ENCODE measurements at places on chromosomes 5 and 9.

- DNase-seq: no peak
Measured at GRCh38 chr9:4938496-4938895, 46.6 kb upstream of the JAK2 start.

DNA sequence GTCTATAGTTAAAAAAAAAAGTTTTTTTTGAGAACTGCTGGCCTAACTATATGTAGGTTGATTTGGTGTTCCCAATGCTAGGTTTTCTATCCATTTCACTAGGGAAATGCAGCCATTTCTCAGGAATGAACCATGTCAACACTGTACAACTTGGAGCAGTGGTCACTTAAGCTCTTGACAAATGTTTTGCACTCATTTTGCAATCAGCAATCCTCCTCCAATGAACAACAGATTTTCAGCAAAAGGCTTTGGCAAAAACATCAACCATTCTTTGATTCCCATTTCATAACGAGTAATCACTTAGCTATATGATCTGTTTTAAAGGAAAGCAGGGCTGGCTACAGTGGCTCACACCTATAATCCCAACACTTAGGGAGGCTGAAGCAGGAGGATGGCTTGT lies 17.9 kb downstream of the STRBP start:
- no peak for DNase-seq

GRCh38 chr9:93267681-93268505 lies 84.0 kb downstream of the WNK2 start:
- DNase-seq: no peak

DNA sequence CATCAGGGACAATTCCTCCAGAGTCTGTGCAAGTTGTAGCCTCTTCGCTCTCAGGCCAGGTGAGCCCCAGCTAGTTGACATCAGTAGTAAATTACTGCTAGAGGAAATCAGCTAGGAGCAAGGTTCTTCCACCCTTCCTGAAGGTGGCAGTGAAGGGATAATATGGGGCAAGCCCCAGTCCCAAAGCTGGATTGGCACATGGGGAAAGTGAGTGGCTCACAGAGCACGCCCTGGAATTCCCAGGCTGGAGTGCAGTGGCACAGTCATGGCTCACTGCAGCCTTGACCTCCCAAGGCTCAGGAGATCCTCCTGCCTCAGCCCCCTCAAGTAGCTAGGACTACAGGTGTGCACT lies 82.1 kb downstream of the CYFIP2 start:
- DNase-seq: no peak

DNA sequence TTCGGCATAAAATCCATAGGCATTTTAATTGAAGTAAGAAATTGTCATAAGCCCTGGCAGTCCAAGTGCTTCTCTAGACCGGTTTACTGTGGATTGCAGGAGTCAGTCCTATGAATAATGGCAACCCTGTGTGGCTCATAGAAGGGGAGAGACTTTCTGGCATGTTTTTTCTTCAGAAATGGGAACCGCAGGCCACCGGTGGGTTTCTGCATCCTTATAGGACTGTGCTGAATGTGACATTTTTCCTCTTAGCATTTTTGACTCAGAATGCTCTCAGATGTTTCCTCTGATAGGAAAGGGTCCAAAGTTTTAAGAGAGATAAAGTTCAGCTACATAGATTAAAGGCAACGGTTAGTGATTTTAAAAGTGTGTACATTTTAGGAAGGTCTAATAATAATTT lies 6.3 kb downstream of the DAPK1 start:
- no peak for DNase-seq

- DNase-seq: no peak
Measured at GRCh38 chr9:82790875-82791274, 272.1 kb downstream of the RASEF start.

DNA sequence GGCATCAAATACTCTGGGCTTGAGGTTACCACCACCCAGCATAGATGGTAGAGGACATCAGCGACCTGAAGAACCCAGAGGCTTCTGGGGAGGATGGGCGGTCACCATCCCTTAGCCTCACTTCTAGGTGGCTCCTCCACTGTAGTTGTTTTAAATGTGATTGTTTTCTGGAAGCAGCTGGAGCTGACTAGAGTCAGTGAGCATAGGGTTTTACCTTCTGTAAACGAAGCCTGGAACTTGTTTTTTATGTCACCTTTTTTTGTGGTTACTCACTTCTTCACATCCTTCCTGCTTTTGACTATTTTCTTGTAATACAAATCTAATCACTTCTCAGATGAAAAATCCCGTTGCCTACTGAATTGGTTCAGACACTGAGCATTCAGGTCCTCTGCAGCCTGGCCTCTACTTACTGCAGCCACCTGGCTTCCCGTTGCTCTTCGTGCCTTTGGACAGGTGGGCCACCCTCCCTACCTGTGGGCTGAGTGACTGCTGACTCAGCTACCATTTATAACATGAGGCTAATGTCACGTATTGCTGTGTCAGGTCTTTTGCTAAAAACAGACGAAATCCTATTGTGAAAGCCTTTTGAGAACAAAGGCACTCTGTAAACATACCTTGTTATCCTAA lies 167.8 kb downstream of the MAN2A1 start:
- DNase-seq: no peak

GRCh38 chr9:4193391-4193790 lies 106.5 kb downstream of the GLIS3 start:
- DNase-seq: no peak

DNA sequence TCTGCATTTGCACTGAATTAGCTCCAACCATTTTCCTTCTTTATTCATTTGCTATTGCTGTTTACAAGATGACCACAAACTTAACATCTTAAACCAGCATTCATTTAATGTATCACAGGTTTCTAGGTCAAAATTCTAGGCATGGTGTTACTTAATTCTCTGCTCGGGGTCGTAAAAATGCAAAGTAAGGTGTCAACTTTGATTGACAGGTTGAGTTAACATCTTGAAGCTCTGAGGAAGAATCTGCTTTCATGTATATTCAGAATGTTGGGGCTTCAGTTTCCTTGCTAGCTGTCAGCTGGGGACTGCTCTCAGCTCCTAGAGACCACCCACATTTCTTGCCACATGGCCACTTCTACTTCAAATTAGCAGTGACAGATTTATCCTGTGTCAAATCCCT lies 348.7 kb upstream of the GRIN3A start:
- no peak for DNase-seq

- DNase-seq: no peak
Measured at GRCh38 chr9:105973951-105974351, 279.6 kb downstream of the TMEM38B start.

GRCh38 chr9:75889577-75889976 lies 896 bp upstream of the PCSK5 start:
- DNase-seq: no peak

- DNase-seq: no peak
Measured at GRCh38 chr9:18910916-18911315, 122.1 kb downstream of the SAXO1 start.

GRCh38 chr5:113378514-113378913 lies 56.3 kb downstream of the TSSK1B start:
- DNase-seq: no peak

GRCh38 chr5:141771562-141771961 lies 89.5 kb upstream of the ARAP3 start:
- no peak for DNase-seq

DNA sequence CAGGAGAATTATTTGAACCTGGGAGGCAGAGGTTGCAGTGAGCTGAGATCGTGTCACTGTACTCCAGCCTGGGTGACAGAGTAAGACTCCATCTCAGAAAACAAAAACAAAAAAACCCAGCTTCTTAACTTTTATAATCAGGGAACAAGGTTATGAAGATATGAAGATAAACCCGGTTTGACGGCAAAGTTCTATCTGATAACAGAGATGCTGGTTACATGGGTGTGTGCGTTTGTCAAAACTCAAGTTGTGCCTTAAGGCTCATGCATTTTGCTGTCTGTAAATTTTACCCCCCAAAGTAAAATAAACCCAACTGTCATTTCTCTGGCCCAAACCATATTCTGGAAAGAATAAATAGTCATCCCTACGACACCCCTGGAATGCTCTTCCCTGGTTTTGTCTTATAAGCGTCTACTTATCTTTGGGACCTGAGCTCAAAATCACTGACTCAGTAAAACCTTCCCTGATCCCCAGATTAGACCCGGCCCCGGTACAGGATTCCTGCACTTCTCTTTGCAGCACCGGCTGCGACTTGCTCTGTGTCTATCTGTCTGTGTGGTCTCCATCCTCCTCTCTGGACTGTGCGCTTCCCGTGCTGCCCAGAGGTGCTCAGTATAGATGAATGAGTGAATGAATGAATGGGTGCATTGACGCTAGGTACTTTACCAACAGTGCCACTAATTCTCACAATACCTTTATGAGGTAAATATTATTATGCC lies 172.2 kb downstream of the DAB2IP start:
- no peak for DNase-seq

DNA sequence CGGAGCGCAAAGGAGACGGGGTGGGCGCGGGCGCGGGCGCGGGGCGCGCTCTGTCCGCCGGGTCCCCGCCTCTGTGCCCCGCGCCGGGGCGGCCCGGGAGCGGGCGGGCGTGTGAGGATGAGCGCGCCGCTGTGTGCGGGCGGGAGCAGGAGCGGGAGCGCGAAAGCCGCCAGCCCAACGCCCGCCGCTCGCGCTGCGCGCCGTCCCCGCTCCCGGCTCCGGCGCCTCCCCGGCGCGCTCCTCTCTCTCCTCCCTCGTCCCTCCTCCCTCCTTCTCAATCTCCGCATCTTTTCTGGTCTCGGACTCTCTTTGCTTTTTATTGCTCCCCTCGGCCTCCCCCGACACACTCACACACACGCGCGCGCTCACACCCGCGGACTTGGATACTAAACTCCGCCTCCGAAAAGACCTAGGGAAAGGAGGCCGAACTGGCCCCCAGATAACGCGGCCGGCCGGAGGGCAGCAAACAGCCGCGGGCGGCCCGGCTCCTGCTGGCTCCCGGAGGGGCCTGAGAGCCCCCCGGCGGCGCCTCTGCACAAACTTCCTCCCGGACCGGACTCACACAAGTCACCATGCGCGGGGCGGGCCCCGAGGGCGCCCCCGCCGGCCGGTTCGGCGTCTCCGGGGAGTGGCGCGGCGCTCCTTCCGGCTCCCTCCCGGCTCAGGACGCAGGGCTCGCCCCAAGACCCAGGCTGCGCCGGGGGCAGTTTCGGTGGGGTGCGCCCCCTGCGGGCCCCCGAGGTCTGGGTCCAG lies at the start of gene FIBCD1:
TSS of gene FIBCD1 (minus strand) at position 596 of the 753 bp plus-strand sequence. CDS start 640 bp downstream, outside the sequence.
- no peak for DNase-seq

DNA sequence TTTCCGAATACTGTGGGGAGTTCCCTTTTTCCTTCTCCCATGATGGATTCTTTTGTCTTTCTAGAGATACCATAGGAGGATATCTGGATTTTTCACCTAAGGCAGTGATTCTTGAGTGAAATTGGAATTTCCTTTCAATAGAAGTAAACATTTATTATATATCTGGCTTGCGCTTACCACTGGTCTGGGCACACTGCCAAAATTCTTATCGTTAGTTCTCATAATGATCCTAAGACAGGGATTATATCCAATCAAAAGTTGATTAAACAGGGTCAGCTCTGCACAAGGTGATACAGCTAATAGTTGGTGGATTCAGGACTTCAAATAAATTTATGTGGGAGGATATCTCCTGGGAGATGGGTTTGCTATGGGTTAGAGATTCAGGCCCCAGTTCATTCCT lies 9.6 kb downstream of the TLE4 start:
- DNase-seq: no peak

DNA sequence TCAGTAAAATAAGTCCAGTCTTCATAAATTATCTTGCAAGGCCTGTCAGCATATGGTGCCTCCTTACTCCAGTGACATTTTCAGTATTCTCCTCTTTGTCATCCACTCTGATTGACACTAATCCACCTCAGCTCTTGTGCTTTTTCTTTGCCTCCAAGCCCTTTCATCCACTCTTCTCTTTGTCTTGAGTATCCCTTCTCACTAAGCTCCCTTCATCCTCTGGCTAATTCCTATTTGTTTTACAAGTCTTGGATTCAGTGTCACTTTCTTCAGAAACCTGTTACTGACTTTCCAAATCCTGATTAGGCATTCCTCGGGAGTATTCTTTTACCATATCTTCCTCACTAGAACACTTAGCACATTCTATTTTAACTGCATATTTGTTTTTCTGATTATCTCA lies 100.6 kb upstream of the VCAN start:
- no peak for DNase-seq

DNA sequence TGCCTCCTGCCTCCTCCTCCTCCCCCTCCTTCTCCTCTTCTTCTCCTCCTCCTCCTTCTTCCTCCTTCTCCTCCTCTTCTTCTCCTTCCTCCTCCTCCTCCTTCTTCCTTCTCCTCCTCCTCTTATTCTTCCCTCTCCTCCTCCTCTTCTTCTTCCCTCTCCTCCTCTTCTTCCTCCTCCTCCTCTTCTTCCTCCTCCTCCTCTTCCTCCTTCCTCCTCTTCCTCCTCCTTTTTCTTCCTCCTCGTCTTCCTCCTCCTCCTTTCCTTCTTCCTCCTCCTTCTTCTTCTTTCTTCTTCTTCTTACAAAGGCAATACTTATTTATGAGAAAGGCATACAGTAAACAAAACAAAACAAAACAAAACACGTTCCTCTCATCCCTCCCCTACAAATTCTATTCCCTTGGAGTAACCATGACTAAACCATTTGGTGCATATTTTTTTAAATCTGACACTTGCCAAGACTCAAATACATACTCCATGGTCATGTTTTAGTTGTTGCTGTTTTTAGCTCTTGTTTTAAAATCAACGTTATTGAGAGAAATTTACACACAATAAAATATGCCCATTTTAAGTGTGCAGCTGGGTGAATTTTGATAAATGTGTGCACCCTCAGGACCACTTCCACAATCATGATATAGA lies 135.6 kb downstream of the FOXD1 start:
- DNase-seq: no peak

GRCh38 chr9:94853887-94854286 lies 127.4 kb downstream of the AOPEP start:
- DNase-seq: no peak

- DNase-seq: no peak
Measured at GRCh38 chr9:35646153-35646532, 4.6 kb downstream of the SIT1 start.

DNA sequence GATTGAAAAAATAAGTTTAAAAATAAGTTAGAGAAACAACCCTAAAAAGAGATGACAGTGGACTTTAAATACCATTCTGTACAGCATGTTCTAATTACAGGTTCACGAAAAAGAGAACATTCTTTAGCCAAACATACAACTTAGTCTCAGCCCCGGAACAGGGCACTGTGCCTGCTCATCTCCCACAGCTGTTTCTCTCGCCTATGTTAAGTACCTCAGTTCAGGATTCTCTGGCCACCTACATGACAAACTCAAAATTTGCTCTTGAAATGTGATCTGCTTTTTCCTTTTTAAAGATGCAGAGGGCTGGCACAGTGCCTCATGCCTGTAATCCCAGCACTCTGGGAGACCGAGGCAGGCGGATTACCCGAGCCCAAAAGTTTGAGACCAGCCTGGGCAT lies 52.3 kb downstream of the MYO10 start:
- DNase-seq: no peak
